ENCODE measurements at places on chromosomes 11 and 22. TPM values are rescaled to one million over a fixed set of nuclear protein-coding genes. Genes with fewer than 3 reads are reported as not detected.
A peak's percentile ranks its signal among the peaks of the same experiment; 100 is the strongest.

- ATAC-seq: no peak
These were observed 1293.4 kb downstream of the TBC1D22A start for GRCh38 chr22:48055827-48056226.

GRCh38 chr11:27860811-27861210 is 160.6 kb upstream of the BDNF start:
- no peak for ATAC-seq

GRCh38 chr22:36907253-36908195 is 5.9 kb upstream of the CSF2RB start:
- no peak for ATAC-seq

GRCh38 chr11:116207421-116208141 is 565.2 kb downstream of the BUD13 start:
- ATAC-seq: no peak

DNA sequence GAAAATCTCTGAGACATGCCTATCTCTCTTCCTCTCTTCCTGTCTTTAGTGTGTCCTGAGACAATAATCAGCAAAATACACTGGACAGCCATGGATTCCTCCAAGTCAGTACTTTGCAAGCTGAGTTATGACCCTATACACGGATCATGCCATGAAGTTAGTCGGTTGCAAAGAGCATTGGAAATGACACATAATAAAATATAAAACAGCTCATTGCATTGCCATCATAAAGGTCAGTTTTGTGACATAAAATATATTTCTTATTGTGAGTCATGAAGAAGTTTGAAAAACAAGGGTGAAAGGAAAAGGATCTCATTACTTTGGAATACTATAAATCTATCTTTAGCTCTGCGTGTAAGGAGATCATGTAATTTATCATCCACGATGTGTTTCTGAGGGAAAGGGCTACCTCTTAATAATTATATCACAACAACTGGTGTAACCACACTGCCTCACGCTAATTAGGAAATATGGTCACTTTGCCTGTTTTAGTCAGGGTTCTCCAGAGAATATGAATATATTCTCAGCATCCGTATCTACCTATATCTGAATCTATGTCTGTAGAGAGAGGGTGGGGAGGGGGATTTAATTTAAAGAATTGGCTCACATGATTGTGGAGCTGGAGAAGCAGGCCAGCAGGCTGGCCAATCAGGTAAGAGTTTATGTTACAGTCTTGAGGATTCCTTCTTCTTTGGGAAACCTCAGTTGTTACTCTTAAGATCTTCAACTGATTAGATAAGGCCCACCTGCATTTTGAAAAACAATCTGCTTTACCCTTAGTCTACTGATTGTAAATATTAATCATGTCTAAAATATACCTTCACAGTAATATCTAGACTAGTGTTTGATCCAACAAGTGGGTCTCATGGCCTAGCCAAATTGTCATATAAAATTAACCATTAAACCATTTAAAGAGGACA is 198.8 kb downstream of the FAT3 start:
- no peak for ATAC-seq

DNA sequence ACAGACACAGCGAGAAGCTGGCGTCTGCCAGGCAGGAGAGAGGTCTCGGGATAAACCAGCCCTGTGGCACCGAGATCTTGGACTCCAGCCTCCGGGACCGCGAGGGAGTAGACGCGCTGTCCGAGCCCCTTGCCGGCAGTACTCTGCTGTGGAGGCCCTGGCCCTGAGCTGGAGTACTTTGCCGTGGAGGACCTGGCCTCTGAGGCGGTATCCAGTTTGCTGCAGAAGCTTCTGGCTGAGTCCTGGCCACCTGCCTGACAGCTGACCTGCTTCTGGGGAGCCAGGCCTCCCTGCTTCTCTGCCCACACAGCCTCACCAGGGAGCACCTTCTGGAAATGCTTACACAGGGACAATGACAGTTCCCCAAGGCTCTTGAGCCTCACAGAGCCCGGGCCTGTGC is 31.6 kb upstream of the CARS1 start:
- no peak for ATAC-seq

DNA sequence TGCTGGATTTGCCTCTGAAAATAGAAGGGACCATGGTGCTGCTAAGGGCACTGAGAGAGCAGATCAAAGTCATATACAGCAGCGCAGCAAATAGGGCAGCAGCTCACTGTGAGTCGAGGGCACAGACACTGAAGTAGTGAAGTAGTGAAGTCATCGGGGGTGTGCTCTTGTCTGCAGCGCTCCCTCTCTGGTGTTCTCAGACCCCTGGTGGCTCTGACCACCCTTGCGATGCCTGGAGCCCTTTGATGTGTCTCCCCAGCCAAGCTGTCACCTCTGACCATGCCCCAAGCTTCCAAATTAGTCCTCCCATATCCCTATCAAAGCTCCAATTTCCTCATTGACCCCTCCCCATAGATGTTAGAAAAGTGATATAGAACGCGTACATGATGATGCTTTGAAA is 27.7 kb upstream of the EIF3M start:
- ATAC-seq: no peak

DNA sequence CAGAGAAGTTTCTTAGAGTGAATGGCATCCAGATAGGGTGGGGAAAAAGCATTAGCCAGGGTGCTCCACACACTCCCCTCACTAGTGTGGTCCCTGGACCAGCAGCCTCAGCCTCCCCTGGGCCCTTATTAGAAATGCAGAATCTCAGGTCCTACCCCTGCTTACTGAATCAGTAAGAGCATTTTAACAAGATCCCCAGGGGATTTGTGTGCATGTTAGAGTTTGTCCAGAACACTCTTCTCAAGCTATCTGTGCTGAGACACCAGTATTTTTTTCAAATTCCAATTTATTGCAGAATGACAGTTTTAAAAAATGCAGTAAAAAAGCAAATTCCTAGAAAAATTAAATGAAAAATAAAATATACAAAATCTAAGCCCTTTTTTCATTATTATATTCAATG is 123.1 kb downstream of the MIAT start:
- no peak for ATAC-seq

GRCh38 chr11:70281156-70281609 is 10.7 kb downstream of the PPFIA1 start:
- peak; percentile 55 for ATAC-seq

DNA sequence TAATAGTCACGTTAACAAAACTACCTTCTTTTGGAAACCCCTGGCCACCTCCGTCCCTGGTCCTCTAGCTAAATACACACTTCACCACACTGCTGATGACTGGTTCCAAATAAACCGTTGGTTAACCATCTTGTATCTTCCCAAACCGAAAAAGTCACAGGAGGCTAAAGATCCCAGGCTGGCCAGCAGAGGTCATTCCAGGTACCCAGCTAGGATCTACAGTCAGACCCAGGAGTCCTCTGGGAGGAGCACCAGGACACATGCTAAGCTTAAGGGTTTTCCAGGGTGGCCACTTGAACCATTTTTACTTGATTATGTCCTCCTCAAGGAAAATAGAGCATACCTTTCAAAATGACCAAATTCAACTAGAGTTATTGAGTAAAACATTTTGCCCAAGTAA is 103.2 kb downstream of the ETS1 start:
- ATAC-seq: no peak

GRCh38 chr11:88101881-88102597 is 73.2 kb downstream of the RAB38 start:
- ATAC-seq: no peak

GRCh38 chr11:91776655-91777054 is 448.0 kb upstream of the FAT3 start:
- no peak for ATAC-seq

DNA sequence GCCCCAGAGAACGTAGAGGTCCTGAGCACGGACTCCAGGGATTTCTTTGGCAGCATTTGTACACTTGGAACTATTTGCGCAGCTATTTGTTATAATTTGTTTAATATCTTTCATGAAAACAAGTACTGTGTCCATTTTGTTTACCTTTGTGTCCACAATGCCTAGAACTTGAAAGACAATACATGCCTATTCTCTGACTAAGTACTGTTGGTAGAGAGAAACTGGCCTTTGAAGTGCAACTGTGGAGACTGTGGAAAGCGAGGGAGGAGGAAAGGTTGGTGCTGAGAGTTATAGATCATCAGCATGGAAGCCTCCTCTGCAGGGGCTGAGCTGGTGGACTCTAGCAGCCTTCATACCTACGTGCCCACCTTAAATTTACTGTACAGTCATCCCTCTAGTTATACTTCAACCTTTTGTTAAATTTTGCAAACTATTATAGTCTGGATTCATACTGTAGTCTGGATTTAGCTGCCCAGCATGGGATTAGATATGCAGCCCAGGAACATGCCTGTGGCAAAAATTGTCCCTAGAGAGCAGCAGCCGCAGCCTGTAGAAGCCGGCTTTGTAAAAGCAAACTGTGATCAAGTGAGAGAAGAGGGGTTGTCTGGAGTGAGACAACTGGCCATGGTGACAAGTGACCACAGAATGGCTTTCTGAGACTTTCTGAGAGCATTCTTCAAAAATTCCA is 24.2 kb upstream of the YAP1 start:
- ATAC-seq: no peak

DNA sequence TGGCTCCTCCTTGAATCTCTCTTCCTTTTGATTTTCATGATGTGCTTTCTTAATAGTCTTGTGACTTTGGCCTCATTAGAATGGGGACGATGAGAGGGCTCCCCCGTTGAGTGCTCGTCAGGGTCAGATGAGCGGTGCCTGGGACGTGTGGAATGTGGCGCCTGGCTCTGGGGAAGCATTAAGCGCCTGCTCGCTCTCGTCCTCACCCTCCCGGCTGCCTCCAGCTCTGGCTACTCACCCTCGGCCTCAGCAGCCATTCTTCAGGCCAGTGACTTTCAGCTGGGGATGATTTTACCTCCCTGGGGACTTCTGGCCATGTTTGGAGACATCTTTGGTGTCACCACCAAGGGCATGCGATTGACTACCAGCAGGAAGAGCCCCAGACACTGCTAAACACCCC is 69.7 kb downstream of the RPS6KA4 start:
- ATAC-seq: no peak

GRCh38 chr11:118608360-118609227 is 1.2 kb downstream of the PHLDB1 start:
- ATAC-seq: peak; percentile 77

GRCh38 chr11:115348416-115348815 is 155.8 kb downstream of the CADM1 start:
- ATAC-seq: no peak

- no peak for ATAC-seq
These were observed 7.7 kb downstream of the SELENOO start for GRCh38 chr22:50208430-50208938.

GRCh38 chr11:118184784-118185579 is 8.5 kb upstream of the SCN2B start:
- ATAC-seq: no peak

DNA sequence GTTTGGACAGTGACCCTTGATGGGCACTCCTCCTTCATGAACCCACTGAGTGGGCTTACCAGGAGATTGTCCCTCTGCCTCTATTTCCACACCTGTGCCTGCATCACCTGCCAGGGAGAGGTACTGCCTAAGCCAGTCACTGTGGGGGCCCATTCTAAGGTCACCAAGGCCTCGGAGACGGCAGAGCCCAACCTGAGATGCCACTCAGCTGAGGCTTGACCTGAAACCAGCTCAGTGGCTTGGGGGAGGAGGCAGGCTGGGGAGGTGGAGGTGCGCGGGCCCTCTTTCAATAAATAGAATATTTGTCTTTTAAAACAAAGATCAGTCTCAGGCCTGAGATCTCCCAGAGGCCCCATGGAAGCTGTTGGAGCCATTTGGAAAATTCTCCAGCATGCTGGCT is 84.5 kb downstream of the DHCR7 start:
- ATAC-seq: no peak

GRCh38 chr22:29780748-29781676 is 13.8 kb downstream of the UQCR10 start:
- ATAC-seq: no peak

GRCh38 chr22:35821654-35822053 is 104.0 kb downstream of the APOL5 start:
- no peak for ATAC-seq

DNA sequence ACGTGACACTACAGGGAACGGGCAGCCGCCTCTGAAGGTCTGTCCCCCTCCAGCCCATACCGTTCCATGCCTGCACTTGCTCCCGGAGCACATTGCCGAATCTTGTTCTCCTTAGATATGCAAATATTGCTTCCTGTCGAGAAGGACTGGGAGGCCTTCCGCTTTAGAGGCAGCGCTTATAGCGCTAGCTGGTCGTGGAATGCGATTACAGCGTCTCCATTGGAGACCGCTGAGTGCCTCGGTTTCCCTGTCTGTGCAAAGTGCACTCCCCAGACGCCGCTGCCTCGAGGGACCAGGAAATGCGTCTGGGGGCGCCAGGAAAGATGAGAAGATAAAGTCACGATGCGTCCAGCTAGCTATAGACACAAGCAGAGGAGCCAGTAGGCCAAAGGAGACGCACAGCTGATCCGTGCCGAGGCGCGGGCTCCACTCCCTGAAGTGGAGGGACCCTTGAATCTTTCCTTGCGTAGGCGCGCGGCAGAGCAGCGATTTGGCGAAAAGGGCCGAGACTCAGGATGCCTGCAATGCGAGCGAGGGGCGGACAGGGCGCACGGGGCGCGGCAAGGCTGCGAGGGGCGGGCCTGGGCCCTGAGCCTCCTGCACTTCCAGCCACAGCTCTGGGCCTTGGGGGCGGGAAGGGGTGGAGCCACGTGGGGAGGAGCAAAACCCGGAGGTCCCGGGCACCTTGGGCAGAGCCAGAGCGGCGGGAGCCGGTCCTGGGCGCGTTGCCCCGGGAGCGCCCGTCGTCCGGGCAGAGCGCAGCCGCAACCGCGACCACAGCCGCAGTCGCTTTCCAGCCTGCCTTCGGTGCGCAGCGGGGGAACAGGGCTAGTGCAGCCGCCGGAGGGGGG is at the start of gene RASSF10:
Gene RASSF10, plus strand, starts transcription at position 692 of the 851 bp plus-strand sequence. CDS start 261 bp downstream, outside the sequence.
- peak; percentile 60 for ATAC-seq

GRCh38 chr22:26656891-26657851 is at the start of gene MIAT:
MIAT (plus strand) TSS chr22:26657588.
- no peak for ATAC-seq

GRCh38 chr11:64157631-64158394 is 8.1 kb downstream of the MACROD1 start:
- no peak for ATAC-seq

GRCh38 chr11:4118107-4118506 is 23.5 kb downstream of the RRM1 start:
- ATAC-seq: no peak

GRCh38 chr11:65489035-65489705 is 9.7 kb upstream of the MALAT1 start:
- peak; percentile 28 for ATAC-seq

The NLRP14 gene
- total RNA-seq: not detected

The ESAM gene
- 27.2 TPM for total RNA-seq

The LRFN4 gene
- total RNA-seq: 17.5 TPM

The CDC42BPG gene
- total RNA-seq: 0.94 TPM

The KCNJ1 gene
- total RNA-seq: not detected

The TRIM66 gene
- total RNA-seq: 3.4 TPM

The FJX1 gene
- 3.2 TPM for total RNA-seq

The TIMP3 gene
- 818 TPM for total RNA-seq

The PATE2 gene
- total RNA-seq: not detected

The TNNI2 gene
- total RNA-seq: 1.0 TPM

The TSPAN18 gene
- total RNA-seq: 31.1 TPM

The A4GALT gene
- total RNA-seq: 62.9 TPM

The YPEL1 gene
- total RNA-seq: 13.5 TPM

The CLDN5 gene
- total RNA-seq: 62.3 TPM

The OR52I2 gene
- not detected for total RNA-seq

The ARHGAP32 gene
- 9.8 TPM for total RNA-seq

Data from gastroesophageal sphincter (tissue), 4 donors.